Right atrium auricular region (tissue), 2 donors: ENCODE measurements at places on chromosomes 7 and 10. TPM values are rescaled to one million over a fixed set of nuclear protein-coding genes. Genes with fewer than 3 reads are reported as not detected.

The ZNF746 gene
- 13.6 TPM for total RNA-seq

The PITX3 gene
- 0.96 TPM for total RNA-seq

- H3K4me3 ChIP-seq = no peak overlapping the region
- H3K27me3 ChIP-seq = no peaks in the 10 kb centered on the region
- no peaks in the 10 kb centered on the region for H3K36me3 ChIP-seq
- H3K4me1 ChIP-seq = no peaks in the 10 kb centered on the region
- H3K27ac ChIP-seq = no peak overlapping the region
These were observed 61.0 kb downstream of the DOCK4 start for GRCh38 chr7:112145206-112145605.

DNA sequence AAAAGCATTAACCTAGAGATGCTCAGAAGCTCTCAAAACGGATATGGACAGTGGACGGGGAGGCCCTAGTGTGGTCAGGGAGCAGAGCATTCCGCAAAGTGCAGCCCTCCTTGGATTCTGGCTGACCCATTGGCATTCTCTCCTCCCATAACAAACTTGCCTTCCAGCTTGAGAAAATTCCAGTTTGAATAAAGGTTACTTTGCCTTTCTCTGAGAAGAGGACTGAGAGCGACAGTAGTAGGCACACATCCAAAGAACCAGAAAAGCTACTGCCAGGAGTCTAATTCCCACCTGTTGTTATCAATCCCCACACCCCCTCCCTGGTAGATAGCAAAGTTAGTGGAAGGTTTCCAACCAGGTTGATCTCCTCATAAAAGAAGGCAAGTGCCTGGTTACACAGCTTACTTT lies 84.7 kb upstream of the TRIL start:
- H3K36me3 ChIP-seq = no peaks in the 10 kb centered on the region
- H3K4me1 ChIP-seq = no peaks in the 10 kb centered on the region
- no peaks in the 10 kb centered on the region for H3K27me3 ChIP-seq
- no peak overlapping the region for H3K27ac ChIP-seq
- H3K4me3 ChIP-seq = no peak overlapping the region

DNA sequence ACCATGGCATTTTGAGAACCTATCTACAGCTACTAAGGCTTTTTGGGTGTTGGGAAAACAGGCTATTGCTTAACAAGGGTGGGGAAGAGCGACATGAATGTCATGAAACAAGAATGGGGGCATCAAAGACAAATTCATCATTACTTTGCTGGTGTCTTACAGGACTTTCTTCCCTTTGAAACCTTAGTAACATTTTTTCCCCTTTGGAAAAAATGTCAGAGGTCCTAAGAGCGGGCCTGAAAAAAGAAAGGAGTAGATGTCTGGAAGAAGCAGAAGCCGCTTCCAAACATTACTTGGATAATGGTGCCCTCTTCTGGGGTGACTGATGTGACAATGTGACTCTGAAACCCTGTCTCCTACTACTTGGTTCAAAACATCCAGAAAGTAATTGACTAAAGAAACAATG lies 3.8 kb upstream of the DDX50 start:
- no peak overlapping the region for H3K4me3 ChIP-seq
- DNase-seq = no peak
- H3K36me3 ChIP-seq = no peaks in the 10 kb centered on the region

The JAKMIP3 gene
- total RNA-seq = 0.44 TPM

- H3K4me1 ChIP-seq = peaks cover 50% of the 10 kb centered on the region
- H3K27ac ChIP-seq = no peak overlapping the region
- H3K36me3 ChIP-seq = no peaks in the 10 kb centered on the region
- H3K27me3 ChIP-seq = no peaks in the 10 kb centered on the region
- no peak overlapping the region for H3K4me3 ChIP-seq
- DNase-seq = no peak
These were observed 2.7 kb downstream of the CCSER2 start for GRCh38 chr10:84331091-84331490.

The TRPV5 gene
- not detected for total RNA-seq

DNA sequence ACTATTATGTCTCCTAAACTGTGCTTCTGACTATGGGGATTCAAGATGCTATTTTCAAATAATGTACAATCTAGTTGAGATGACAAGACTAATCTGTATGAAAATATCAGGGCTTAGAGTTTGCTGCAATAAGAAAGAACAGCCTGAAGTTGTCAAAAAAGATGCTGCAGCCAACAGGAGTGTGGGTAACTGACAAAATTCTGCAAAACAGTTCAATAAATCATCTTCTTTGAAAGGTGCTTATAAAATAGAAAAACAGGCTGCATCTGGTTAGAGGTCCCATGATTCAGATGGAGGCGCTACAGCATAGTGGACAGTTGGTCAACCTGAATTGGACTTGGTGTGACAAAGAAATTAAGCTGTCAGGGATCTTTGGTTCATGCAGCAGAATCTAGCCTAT lies 511.0 kb downstream of the XPNPEP1 start:
- H3K36me3 ChIP-seq = no peaks in the 10 kb centered on the region
- no peak overlapping the region for H3K4me3 ChIP-seq
- no peak overlapping the region for H3K27ac ChIP-seq
- no peak for DNase-seq

The ENTPD1 gene
- total RNA-seq = 15.0 TPM

DNA sequence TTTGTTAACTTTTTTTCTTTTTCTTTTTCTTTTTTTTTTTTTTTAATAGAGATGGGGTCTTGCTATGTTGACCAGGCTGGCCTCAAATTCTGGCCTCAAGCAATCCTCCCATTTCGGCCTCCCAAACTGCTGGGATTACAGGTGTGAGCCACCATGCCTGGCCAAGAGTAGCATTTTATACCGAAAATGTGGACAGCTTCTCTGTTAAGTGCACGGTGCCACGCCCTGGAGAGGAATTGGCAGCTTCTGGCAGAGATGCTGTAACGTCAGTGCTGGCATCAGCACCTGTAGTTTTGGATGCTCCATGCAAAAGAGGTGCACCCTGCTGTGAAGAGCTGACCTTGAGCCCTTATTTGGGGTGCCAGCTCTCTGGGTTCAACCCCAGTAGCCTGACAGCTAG lies 18.2 kb downstream of the IL15RA start:
- no peaks in the 10 kb centered on the region for H3K36me3 ChIP-seq
- no peaks in the 10 kb centered on the region for H3K4me1 ChIP-seq
- no peak overlapping the region for H3K4me3 ChIP-seq
- H3K27ac ChIP-seq = no peak overlapping the region
- no peaks in the 10 kb centered on the region for H3K27me3 ChIP-seq
- no peak for DNase-seq

DNA sequence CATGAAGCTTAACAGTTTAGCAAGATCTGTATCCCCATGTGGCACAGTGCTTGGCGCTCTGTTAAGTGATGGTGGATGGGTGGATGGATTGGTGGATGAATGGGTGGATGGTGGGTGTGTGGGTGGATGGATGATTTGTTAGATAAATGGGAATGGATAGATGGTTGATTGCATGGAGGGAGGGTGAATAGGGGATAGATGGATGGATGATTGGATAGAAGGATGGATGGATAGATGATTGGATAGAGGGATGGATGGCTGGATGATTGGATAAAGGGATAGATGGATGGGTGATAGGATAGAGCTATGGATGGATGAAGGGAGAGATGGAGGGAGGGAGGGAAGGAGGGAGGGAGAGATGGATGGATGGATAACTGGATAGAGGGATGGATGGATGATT lies 229.7 kb downstream of the CUX1 start:
- H3K27me3 ChIP-seq = no peaks in the 10 kb centered on the region
- no peak for DNase-seq
- H3K27ac ChIP-seq = no peak overlapping the region
- H3K36me3 ChIP-seq = no peaks in the 10 kb centered on the region
- no peak overlapping the region for H3K4me3 ChIP-seq
- no peaks in the 10 kb centered on the region for H3K4me1 ChIP-seq

- no peaks in the 10 kb centered on the region for H3K36me3 ChIP-seq
- peaks cover 37% of the 10 kb centered on the region for H3K4me1 ChIP-seq
- H3K4me3 ChIP-seq = no peak overlapping the region
These were observed 22.6 kb downstream of the AQP1 start for GRCh38 chr7:30934225-30934624.

DNA sequence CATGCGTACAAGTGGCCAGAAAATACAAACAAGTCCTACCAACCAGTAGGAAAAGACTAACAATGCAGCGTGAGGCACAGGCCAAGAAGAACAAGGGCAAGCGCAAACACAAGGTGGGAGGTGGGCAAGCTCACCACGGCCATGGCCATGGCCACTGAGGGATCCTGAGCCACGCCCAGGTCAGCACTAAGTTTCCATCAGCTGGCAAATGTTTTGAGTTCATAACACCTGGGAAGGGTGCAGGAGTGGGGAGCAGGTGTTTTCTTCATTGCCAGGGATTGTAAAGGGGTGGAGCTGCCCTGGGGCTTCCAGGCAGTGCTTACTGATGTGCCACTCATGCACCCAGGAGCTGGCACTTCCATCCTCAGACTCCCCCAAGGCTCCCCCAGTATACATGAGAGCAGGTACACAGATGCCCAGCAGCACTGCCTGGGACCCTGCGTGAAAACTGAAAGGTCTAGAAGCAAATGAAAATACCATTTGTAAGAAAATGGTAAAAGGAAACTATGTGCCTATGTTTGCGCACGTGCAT lies 139.2 kb upstream of the RET start:
- no peak overlapping the region for H3K27ac ChIP-seq
- DNase-seq = peak; percentile 26
- no peak overlapping the region for H3K4me3 ChIP-seq
- peaks cover 6% of the 10 kb centered on the region for H3K27me3 ChIP-seq
- no peaks in the 10 kb centered on the region for H3K4me1 ChIP-seq

DNA sequence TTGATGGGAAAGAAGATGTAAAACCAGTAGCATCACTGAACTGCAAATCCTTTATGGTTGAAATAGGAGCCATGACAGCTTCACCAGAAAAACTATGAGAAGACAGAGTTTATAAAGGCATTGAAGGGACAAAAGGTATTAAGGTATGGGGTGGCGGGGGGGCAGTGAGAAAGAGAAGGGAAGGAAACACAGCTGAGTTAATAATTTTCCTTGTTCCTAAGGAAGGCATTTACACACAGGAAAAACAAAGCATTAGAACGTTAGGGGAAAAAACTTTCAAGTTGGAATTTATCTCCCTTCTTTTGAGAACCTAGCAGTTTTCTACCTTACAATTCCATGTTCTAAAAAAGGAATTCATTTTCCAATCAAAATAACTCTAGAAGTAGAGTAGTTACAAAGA lies 4.4 kb downstream of the LARP4B start:
- no peak overlapping the region for H3K4me3 ChIP-seq
- H3K36me3 ChIP-seq = no peaks in the 10 kb centered on the region
- H3K27ac ChIP-seq = no peak overlapping the region
- no peaks in the 10 kb centered on the region for H3K4me1 ChIP-seq

DNA sequence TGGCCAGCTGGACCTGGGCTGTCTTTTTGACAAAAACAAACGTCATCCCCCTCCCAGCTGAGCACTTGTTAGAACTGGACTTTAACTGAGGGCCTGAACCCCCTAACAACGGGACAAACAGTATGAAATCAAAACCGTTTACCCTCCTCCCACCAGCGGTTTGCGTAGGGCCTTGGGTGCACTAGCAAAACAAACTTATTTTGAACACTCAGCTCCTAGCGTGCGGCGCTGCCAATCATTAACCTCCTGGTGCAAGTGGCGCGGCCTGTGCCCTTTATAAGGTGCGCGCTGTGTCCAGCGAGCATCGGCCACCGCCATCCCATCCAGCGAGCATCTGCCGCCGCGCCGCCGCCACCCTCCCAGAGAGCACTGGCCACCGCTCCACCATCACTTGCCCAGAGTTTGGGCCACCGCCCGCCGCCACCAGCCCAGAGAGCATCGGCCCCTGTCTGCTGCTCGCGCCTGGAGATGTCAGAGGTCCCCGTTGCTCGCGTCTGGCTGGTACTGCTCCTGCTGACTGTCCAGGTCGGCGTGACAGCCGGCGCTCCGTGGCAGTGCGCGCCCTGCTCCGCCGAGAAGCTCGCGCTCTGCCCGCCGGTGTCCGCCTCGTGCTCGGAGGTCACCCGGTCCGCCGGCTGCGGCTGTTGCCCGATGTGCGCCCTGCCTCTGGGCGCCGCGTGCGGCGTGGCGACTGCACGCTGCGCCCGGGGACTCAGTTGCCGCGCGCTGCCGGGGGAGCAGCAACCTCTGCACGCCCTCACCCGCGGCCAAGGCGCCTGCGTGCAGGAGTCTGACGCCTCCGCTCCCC lies at the start of gene IGFBP1:
Gene IGFBP1 (plus strand): TSS at position 304 of the 808 bp plus-strand sequence. CDS start 165 bp downstream, at position 469.
- peaks cover 11% of the 10 kb centered on the region for H3K4me1 ChIP-seq
- H3K4me3 ChIP-seq = peak within 1 kb of the TSS; percentile 41
- no peak for DNase-seq
- H3K27ac ChIP-seq = no peak within 1 kb of the TSS

The MASTL gene
- total RNA-seq = 2.0 TPM

The CDNF gene
- 1.1 TPM for total RNA-seq

The RBM20 gene
- total RNA-seq = 59.9 TPM

DNA sequence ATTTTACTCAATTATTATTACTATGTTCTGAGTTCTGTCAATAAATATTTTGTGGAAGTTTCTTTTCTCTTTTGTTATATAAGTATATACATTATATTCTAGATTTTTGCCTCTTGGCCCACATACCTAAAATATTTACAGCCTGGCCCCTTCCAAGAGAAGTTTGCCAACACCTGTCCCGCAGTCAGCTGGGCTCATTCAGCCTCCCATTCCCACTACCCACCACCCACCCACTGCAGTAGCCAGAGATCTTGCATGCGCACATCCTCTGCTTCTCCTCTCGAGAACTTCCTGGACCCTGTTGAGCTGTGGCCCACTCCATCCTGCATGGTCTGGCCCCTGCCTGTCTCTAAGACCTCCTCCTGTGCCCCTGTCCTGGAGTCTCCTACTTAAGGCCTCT lies 33.6 kb downstream of the WIPF3 start:
- no peak overlapping the region for H3K4me3 ChIP-seq
- H3K27ac ChIP-seq = no peak overlapping the region

GRCh38 chr10:16652154-16652553 lies 130.5 kb upstream of the C1QL3 start:
- DNase-seq = no peak
- H3K4me1 ChIP-seq = no peaks in the 10 kb centered on the region
- H3K36me3 ChIP-seq = no peaks in the 10 kb centered on the region
- no peak overlapping the region for H3K27ac ChIP-seq
- no peaks in the 10 kb centered on the region for H3K27me3 ChIP-seq

The POU6F2 gene
- total RNA-seq = 1.5 TPM

- no peak overlapping the region for H3K4me3 ChIP-seq
- DNase-seq = no peak
- no peaks in the 10 kb centered on the region for H3K4me1 ChIP-seq
- H3K27me3 ChIP-seq = no peaks in the 10 kb centered on the region
These were observed 74.1 kb downstream of the ADD3 start for GRCh38 chr10:110081911-110082310.

DNA sequence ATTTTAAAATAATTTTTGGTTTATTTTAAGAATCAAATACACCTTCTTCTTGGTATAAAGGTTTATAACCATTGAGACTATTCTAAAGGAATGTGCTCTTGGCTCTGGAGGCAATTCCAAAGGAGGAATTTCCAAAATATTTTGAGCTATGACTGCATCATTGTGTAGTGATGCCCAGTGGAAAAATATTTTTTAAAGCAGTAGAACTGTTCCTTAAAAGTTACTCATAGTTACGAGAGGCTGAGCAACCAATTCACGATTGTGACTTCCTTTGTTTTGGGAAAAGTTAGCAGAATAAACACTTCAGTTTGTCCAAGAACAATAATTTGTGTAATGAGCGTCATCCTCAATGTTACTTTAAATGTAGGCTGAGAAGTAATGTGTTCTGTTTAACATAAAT lies 233.6 kb downstream of the BAMBI start:
- no peaks in the 10 kb centered on the region for H3K27me3 ChIP-seq
- no peak overlapping the region for H3K4me3 ChIP-seq
- no peaks in the 10 kb centered on the region for H3K4me1 ChIP-seq
- no peak for DNase-seq

The KIAA1549 gene
- 1.4 TPM for total RNA-seq

The OR2A1 gene
- total RNA-seq = 0.28 TPM

The PHYHIPL gene
- total RNA-seq = 0.28 TPM
